Renal pelvis (tissue), 12 donors: ENCODE measurements at places on chromosomes 4 and X. TPM values are rescaled to one million over a fixed set of nuclear protein-coding genes. Genes with fewer than 3 reads are reported as not detected.

The RAI2 gene
- 9.8 TPM for polyA plus RNA-seq

The C4orf46 gene
- 17.8 TPM for polyA plus RNA-seq

The AKAP4 gene
- polyA plus RNA-seq: 0.09 TPM

The BCLAF3 gene
- 7.9 TPM for polyA plus RNA-seq

The TMPRSS11D gene
- polyA plus RNA-seq: 0.27 TPM

The TCEAL6 gene
- 0.37 TPM for polyA plus RNA-seq

The GPR50 gene
- not detected for polyA plus RNA-seq

The ADH1B gene
- polyA plus RNA-seq: 26.1 TPM

The MAGEA2 gene
- not detected for polyA plus RNA-seq

The SPANXA2 gene
- polyA plus RNA-seq: not detected

The TMSB15A gene
- 70.0 TPM for polyA plus RNA-seq

The PALLD gene
- 177 TPM for polyA plus RNA-seq
